Activated naive CD8-positive, alpha-beta T cell treated with anti-CD3 and anti-CD28 coated beads, Interleukin-2, amount 10 ng/mL, durations not matched to agents 7 days and 5 days (primary cell): ENCODE measurements at places on chromosomes 4 and X.

- no peak for DNase-seq
- no peaks in the 10 kb centered on the region for H3K36me3 ChIP-seq
- H3K4me1 ChIP-seq = no peaks in the 10 kb centered on the region
- no peak overlapping the region for H3K4me3 ChIP-seq
- no peak overlapping the region for H3K27ac ChIP-seq
These were observed 391.4 kb downstream of the TEX13C start for GRCh38 chrX:125711103-125711502.

DNA sequence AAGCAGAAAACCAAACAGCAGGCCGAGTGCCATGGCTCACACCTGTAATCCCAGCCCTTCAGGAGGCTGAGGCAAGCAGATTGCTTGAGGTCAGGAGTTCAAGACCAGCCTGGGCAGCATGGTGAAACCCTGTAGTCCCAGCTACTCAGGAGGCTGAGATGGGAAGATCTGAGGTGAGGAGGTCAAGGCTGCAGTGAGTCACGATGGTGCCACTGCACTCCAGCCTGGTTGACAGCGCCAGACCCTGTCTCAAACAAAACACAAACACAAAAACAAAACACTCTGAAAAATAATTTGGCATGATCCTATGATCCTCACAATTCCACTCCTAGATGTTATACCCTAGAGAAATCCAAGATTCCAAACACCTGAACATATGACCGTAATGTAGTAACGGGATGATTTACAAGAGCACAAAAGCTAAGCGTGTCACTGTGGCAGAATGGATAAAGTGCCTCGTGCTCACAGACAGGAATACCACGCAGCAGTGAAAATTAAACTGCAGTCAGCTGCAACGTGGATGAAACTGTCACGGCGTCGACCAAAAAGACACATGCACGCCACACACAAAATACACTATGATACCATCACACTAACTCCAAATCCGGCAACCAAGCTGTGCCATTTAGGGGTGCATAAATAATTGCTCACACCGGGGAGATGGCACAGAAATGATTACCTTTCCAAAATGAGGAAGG, 1.7 kb downstream of the NELFA start:
- peak overlapping the region; percentile 92 for H3K4me3 ChIP-seq
- peaks cover 24% of the 10 kb centered on the region for H3K36me3 ChIP-seq
- peaks cover 31% of the 10 kb centered on the region for H3K4me1 ChIP-seq
- no peak for DNase-seq
- H3K27me3 ChIP-seq = peaks cover 8% of the 10 kb centered on the region

DNA sequence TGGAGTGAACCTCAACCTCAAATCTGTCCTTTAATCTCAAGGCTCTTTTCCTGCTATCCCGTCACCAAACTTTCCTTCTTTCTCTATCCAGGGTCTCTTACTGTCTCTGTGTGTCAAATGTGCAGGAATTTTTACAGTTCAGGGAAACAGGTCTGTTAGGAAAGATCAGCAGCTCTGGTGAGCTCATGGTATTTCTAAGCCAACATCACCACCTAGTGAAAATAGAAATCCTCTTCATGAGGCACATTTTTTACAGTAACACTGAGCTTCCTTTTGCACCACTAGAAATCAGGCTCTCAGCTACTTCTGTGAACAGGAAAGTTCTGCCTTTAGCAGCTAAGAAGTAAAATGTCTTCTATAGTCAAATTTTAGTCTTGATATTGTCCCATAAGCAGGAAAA, 39.6 kb downstream of the NUDT11 start:
- no peaks in the 10 kb centered on the region for H3K27me3 ChIP-seq
- DNase-seq = no peak
- no peaks in the 10 kb centered on the region for H3K36me3 ChIP-seq
- H3K27ac ChIP-seq = no peak overlapping the region

GRCh38 chr4:172675232-172675631, 493.4 kb upstream of the GALNT7 start:
- H3K4me1 ChIP-seq = no peaks in the 10 kb centered on the region
- no peak overlapping the region for H3K27ac ChIP-seq
- DNase-seq = no peak

DNA sequence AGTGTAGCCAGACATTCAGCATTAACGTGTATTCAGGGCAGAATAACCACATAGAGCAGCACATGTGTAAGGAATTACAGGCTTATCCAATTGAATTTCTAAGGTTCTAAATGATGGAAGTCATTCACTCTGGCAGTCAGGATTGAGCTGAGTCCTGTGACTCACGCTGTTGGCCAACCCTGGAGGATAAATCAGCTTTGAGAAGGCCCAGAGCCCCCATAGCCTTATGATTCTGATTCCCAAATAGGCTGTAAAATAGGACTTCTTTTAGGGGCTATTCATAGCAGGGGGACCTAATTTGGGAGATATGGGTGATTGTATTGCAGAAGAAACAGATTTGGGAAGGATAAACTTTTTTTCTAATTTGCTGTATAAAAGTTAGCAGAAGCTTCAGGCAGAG, 8.1 kb upstream of the HPF1 start:
- DNase-seq = no peak
- H3K4me1 ChIP-seq = peaks cover 3% of the 10 kb centered on the region
- peaks cover 16% of the 10 kb centered on the region for H3K27me3 ChIP-seq
- no peak overlapping the region for H3K4me3 ChIP-seq
- no peaks in the 10 kb centered on the region for H3K36me3 ChIP-seq

- no peak for DNase-seq
- H3K27ac ChIP-seq = peak overlapping the region; percentile 44
- peaks cover 67% of the 10 kb centered on the region for H3K4me1 ChIP-seq
- H3K4me3 ChIP-seq = peak overlapping the region; percentile 18
- H3K27me3 ChIP-seq = no peaks in the 10 kb centered on the region
- peaks cover 47% of the 10 kb centered on the region for H3K36me3 ChIP-seq
These were observed 16.2 kb downstream of the HNRNPD start for GRCh38 chr4:82357640-82358039.

- peaks cover 67% of the 10 kb centered on the region for H3K36me3 ChIP-seq
- H3K27ac ChIP-seq = no peak overlapping the region
- H3K4me3 ChIP-seq = no peak overlapping the region
- no peaks in the 10 kb centered on the region for H3K27me3 ChIP-seq
- DNase-seq = no peak
- H3K4me1 ChIP-seq = peaks cover 11% of the 10 kb centered on the region
These were observed 11.3 kb downstream of the PPA2 start for GRCh38 chr4:105462576-105462975.

GRCh38 chr4:73329300-73329699, 70.7 kb upstream of the ANKRD17 start:
- H3K36me3 ChIP-seq = no peaks in the 10 kb centered on the region
- H3K4me3 ChIP-seq = no peak overlapping the region
- no peak for DNase-seq
- no peak overlapping the region for H3K27ac ChIP-seq

GRCh38 chrX:30714138-30714537, 60.9 kb downstream of the GK start:
- no peak for DNase-seq
- peaks cover 20% of the 10 kb centered on the region for H3K4me1 ChIP-seq
- H3K4me3 ChIP-seq = peak overlapping the region; percentile 40
- no peaks in the 10 kb centered on the region for H3K27me3 ChIP-seq

DNA sequence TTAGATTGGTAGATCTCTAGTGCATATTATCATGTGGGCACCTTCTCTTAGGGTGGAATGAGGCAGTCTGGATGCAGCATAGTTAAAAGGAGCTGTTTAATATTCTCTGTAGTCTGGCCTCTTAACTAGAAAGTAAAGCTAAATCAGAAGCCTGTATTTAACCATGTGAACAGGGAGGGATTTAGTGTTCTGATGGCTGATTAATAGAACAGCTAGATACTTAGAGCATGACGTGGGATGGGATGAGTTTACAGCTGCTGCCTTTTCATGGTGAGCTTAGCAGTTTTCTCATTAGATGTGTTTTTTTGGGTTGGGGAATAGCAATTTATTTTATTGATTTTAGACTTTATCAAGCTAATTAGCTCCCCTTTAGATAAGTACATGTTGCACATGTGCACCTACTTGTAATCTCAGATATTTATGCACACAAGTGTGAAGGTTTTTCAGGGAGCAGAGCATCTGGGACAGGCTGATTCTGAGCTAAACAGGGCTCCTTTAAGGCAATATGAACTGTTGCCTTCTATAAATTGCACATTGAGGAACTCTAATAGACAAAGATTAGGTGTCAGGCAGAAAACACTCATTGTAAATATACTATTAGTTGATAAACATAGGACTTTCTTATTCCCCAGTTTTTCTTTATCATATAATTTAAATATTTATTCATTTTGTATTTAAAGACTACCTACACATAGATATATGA, 34.1 kb downstream of the YIPF6 start:
- DNase-seq = no peak
- no peak overlapping the region for H3K4me3 ChIP-seq
- H3K27me3 ChIP-seq = no peaks in the 10 kb centered on the region

GRCh38 chr4:121696170-121696580, 605 bp downstream of the ANXA5 start:
- H3K27ac ChIP-seq = peak overlapping the region; percentile 98
- peak; percentile 57 for DNase-seq
- H3K27me3 ChIP-seq = peaks cover 28% of the 10 kb centered on the region
- H3K4me1 ChIP-seq = peaks cover 19% of the 10 kb centered on the region
- peak overlapping the region; percentile 99 for H3K4me3 ChIP-seq
- H3K36me3 ChIP-seq = peaks cover 13% of the 10 kb centered on the region

GRCh38 chr4:101288365-101289145, 58.8 kb downstream of the PPP3CA start:
- H3K4me1 ChIP-seq = peaks cover 5% of the 10 kb centered on the region
- H3K27me3 ChIP-seq = peaks cover 3% of the 10 kb centered on the region
- no peak overlapping the region for H3K27ac ChIP-seq
- no peak overlapping the region for H3K4me3 ChIP-seq
- peaks cover 3% of the 10 kb centered on the region for H3K36me3 ChIP-seq
